Progenitor cell of endocrine pancreas (in vitro differentiated cells): ENCODE measurements at places on chromosomes 11 and 22.

GRCh38 chr11:104432526-104432925 lies 268.6 kb upstream of the PDGFD start:
- no peak for DNase-seq

DNA sequence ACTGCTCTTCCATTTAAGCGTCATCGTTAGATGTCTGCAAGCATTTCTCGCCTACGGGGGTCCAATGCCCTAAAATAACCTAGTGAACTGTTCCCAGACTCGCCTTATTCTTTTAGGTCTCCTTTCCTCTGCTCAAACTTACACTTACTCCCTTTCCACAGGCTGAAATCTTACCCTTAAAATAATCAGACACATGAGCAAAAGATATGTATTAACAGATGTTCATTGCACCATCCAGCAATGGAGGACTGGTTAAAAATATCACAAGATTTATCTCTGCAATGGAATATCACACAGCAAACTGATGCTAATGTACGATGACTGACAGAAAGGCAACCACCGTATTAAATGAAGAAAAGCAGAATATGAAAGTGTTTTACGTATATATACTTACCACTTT lies 1.6 kb upstream of the CSTF3 start:
- no peak for DNase-seq

- DNase-seq, result no peak
These were observed 28.4 kb downstream of the NAP1L4 start for GRCh38 chr11:2963761-2964160.

DNA sequence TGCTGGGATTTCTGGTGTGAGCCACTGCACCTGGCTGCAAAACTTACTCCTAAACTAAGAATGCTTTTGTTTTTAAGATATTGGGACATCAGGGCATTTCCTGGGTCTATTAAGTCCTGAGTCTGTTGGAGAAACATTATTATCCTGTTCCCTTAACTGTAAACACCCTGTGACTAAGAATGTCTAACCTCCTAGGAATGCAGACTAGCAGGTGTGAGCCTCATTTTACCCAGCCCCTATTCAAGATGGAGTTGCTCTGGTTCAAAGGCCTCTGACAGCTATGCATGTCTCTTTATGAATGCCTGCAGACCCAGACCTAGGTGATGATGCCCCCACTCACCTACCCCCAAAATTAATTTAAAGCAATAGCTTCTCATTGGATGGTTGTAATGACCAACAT lies 46.2 kb downstream of the DEPDC5 start:
- no peak for DNase-seq

DNA sequence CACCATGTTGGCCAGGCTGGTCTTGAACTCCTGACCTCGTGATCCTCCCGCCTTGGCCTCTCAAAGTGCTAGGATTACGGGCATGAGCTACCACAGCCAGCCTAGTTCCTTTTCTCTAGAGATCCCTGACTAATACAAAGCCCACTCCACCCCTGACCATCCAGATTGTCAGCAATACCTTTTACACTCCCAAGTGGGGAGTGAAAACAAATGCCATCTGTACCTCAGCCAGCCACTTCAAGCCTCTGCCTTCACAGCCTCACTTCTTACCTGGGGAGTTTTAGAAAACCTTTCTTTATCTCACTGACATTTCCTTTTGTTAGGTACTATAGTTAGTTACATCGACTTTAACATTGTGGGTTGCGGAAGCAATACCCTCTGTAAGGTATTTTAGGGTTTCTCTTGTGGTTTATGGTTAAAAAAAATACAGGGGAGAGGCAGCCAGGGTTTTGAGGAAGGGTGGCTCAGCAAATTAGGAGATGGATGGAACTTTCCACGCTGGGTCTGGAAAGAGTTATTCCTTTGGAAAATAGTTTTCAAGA lies 8.9 kb downstream of the TOM1 start:
- no peak for DNase-seq
